ENCODE measurements at places on chromosomes 13 and 19.
A peak's percentile ranks its signal among the peaks of the same experiment; 100 is the strongest.

GRCh38 chr13:73059460-73060250 lies 850 bp downstream of the KLF5 start:
- DNase-seq: peak; percentile 30

- no peak for DNase-seq
These were observed 3.5 kb upstream of the C19orf25 start for GRCh38 chr19:1482361-1483130.

DNA sequence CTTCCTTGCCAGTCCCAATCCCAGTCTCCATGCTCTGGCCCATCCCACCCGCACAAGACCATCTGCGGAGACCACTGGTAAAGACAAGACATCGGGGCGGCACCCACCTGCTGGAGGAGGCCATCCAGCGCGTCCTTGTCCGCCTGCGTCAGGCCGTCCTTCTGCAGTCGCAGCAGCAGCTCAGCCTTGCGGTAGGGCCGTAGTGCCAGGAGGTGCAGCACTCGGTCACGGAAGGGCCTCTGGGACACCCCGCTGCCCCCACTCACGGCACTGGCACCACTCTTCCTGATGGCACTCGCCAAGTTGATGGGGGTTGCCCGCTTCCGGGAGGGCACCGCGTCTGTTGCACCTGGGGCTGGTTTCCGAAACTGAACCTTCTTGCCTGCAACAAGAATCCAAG lies 23.5 kb upstream of the ISYNA1 start:
- no peak for DNase-seq

DNA sequence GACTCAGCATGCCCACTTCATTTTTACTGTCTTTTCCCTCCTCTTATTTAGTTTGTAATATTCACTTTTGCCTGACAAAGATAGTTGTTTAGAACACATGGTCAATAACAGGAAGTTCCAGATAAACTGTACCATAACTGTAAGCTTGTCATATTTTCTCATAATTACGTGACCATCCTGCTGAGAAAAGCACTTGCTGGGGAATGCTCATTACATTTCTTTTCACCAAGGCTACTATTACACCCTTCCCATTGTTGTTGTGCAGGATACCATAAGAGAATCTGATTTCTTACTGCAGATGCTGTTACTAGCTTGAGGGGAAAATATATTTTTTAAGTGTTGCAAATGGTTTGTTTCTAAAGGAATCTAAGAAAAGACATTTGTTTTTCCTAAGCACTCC lies 111.7 kb upstream of the SLITRK6 start:
- DNase-seq: no peak

GRCh38 chr13:30744056-30744680 lies 8.8 kb downstream of the ALOX5AP start:
- peak; percentile 54 for DNase-seq

DNA sequence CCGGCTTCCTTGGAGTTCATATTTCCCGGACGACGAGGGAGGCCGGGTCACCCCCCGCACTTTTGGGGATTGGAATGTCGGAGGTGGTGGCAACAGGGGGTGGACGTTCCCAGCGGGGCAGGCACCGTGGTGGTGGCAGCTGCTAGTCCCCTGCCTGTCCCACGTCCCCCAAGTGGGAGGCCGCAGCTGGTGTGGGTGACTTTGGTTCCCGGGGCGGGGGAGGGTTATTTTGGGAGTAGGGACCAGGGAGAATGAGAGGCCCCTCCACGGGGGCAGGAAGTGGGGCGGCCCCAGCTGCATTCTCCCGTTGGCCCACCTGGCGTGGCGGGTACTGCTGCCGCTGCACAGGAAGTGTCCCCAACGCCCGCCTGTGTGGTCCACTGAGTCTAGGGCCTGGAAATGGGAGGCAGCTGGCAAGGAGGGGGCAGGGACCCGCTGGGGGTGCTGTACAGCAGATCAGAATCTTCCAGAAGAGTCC lies 11.1 kb upstream of the PLIN3 start:
- DNase-seq: no peak

DNA sequence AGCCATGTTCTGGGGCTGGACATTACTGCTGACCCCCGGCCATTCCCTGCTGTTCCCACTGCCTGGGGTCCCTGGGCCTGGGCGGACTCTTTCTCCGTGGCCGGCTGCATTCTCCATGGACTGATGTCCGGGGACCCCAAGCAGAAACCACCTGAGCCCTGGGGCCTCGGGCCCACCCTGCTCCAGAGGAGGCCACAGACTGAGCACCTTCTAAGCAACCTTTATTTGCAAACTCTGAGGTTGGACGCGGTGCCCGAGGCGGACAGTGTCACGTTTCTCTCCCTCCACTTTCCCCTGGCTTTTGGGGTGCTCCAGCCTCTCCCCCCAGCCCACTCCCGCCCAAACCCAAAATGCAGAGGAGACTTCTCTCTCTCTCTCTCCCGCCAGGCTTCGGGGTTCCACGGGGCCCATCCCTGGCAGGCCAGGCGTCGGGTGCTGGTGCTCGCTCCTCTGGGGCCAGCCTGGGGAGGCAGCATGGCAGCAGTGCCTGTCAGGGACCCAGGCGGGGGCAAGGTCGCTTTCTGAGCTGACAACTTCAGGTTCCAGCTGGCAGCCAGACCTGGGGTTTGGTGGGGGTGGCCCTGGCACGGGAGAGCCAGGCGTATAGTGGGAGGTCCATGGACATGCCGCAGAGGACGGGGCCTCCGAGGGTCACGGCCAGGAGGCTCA lies 2.3 kb upstream of the C19orf25 start:
- DNase-seq: no peak

All from T-helper 1 cell (primary cell).